GM12864 (cell line): ENCODE measurements at places on chromosomes 12 and 14.

DNA sequence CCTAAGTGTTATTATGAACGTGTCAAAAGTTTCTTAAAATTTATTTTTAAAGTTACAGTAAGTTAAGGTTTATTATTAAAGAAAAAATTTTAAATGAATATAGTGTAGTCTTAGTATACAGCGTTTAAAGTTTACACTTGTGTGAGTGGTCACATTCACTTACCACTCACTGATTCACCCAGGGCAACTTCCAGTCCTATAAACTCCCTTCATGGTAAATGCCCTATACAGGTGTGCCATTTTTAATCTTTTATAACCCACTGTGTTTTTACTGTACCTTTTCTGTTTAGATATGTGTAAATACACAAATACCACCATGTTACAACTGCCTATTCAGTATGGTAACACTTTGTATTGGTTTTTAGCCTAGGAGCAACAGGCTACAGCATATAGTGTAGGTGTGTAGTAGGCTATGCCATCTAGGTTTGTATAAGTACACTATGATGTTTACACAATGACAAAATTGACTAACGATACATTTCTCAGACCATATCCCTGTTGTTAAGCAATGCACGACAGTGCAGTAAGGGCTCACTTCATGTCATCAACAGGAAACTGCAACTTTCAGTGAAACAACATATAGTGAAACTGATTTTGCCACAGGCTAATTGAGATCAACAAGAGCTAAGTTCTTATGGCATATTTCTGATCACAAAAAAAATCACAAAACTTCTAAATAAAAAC lies 112.0 kb upstream of the TMCC3 start:
- peak; percentile 73 for DNase-seq

DNA sequence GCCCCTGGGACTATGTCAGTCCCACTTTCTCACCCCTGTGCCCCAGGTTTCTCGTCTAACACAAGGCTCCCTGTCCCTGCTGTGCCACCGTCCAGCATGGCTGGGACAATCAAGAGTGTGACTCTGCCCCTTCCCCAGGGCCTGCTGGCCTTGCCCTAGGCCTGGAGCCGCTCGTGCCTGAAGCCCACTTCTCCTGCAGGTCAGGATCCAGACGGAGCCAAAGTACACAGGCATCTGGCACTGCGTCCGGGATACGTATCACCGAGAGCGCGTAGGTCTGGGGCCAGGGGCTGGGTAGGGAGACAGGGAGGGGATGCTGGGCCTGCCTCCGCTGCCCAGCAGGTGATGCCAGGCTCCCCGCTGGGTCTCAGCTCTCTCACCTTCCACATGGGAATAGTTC lies 2.8 kb downstream of the SLC25A47 start:
- DNase-seq = no peak

GRCh38 chr12:122721057-122721545 lies 4.5 kb upstream of the HCAR3 start:
- DNase-seq = peak; percentile 44

DNA sequence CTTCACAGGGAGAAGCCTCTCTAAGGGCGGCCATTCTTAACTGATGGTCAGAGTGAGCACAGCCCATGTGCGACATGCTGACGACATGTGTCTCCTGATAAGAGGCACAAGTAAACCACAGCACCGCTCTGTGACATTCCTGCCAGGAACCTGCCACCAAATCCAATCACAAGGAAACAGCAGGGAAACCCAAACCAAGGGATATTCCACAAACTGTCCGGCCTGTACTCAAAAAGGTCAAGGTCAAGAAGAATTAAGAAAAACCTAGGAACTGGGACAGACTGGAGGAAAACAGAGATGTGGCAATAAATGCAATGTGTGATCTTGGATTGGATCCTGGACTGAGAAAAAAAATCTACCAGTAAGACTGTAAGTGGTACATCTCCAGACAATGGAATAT lies 91.9 kb downstream of the SYNE3 start:
- no peak for DNase-seq
